ENCODE measurements at places on chromosomes 7 and 10.

- peak; percentile 74 for DNase-seq
Measured at GRCh38 chr10:133336577-133337369, at the start of gene CALY. Gene CALY (minus strand): TSS chr10:133336896. CDS start chr10:133328989, 7,907 bp downstream.

- no peak for DNase-seq
Measured at GRCh38 chr7:52843436-52843835, 192.0 kb upstream of the POM121L12 start.

- no peak for DNase-seq
Measured at GRCh38 chr10:43083764-43084163, 6.9 kb downstream of the RET start.

DNA sequence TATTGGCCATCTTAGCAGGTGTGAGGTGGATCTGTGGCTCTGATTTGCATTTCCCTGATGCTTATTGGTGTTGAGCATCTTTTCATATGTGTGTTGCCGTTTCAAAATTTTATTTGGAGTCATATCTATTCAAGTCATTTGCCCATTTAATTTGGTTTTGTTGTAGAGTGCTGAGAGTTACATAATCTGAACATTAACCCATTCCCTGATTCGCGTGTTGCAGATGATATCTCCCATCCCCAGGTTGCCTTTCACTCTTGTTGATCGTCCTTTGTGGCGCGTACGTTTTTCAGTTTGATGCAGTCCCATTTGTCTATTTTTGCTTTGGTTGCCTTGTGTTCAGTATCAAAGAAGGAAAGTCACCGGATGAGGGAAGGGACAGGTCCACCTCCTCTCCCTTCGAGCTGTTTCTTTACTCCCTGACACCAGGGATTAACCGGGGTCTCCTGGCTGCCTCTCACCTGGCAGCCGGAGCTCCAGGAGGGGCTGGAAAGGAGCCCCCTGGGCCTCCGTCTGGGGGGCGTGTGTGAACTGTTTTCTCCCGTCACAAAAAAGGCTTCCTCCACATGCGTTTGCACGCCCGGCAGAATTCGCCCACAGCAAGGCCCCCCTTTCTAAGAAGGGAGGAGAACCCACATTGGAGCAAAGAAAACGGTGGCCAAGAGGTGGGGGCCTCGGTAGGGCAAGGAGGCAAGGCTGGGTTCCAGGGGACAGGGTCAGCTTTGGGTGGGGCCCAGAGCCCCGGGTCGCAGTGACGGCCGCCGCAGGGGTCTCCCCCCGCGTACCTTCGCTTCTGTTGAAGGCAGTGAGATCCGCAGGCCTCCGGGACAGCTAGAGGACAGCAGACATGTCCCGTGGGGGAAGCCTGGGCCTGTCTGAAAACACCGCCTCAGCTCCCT lies 8.3 kb downstream of the MNX1 start:
- DNase-seq, result no peak

DNA sequence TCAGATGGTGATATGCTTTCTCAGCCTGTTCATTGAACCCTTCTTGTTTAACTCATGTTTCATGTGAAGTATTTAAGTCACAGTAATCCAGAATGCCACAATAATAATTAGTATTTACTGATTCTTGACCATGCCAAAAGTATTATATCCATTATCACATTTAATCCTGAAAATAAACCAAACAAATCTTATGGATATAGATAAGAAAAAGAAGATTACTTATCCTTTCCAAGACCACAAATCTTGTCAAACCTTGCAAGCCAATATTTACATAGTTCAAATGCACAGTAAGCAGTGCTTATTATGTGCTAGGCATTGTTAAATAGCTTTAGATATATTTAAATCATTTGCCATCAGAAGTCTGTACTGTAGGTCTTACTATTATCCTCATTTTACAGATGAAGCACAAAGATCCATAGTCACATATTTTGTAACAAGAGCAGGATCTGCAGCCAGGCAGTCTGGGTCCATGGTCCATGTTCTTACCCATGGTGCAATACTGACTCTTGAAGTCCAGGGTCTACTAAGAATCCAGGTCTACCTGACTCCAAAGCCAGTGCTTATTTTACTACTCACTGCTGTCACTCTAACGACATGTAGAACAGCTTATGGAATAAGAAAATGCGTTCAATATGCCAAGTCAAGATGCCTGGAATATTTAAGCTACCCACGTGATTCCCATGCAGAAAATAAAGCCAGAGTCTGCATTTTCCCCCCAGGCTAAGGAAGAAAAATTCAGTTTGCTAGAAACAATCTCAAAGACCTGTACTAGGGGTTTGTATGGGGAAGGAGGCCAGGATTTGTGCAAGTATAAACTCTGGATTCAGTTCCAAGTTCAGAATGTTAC lies 984.8 kb upstream of the LRRTM3 start:
- no peak for DNase-seq

DNA sequence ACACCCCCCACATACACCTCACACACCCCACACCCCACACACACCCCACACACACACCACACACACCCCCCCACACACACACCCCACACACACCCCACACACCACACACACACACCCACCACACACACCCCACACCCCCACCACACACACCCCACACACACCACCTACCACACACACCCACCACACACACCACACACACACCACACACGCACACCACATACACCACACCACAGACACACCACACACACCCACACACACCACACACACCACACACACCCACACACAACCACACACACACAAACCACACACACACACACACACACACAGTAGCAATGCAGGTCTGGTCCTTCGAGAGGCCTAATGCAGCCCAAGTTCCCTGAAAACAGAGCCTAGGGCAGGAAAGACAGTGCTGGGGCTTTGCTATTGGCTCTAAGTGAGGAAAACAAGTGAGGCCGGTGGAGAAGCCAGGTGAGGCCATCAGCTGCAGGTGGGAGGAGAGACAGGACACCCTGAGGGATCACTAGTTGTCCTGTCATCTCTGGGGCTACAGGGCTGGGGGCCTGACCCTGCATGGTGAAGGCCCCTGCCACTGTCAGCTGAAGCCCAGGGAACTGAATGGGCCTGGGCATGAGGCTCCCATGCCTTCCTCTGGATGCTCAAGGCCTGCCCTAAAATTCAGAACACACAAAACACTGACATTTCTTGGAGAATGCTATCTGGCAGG lies 92.6 kb downstream of the CYTH3 start:
- no peak for DNase-seq

DNA sequence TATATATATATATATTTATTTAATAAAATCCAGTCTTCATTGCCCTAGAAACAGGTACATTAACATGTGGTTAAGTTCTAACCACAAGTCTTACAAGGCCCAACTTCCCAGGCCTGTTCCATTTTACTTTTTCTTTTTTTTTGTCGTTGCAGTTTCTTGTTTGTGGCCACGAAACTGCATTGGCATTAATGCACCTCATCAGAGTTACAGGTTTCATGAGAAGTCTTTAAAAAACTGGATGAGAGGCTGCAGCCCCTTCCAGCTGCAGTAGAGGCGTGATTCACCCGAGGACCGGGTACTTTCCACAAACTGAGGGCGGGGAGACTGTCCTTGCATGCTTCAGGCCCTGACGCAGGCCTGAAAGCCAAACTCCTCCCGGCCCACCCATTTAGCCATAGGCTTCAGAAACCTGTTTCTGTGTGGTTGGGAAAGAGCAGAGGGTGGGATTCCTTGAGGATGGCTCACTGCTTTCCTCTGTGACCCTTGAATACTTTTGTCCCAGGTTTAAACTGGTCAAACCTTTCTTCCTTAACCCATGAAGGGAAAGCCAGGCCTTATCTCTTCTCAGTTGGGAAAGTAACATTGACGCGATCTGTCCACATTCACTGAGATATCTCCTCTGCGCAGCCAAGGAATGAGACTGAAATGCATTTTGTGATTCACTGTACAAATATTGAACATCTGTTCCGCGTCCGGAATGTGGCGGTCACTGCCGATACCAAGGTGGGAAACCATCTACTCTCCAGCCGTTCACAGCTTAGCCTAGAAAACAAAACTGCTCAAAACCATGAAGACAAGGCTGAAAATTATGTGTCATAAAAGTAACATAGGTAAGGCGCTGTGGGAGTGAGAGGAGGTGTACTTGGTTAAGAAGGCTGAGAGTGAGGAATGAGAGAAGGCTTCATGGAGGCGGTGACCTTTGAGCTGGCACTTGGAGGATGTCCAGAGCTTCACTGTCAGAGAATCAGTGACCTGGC lies 311.7 kb downstream of the GATA3 start:
- DNase-seq, result peak; percentile 32

All from activated CD8-positive, alpha-beta memory T cell treated with anti-CD3 and anti-CD28 coated beads, Interleukin-2, amount 50 U/mL, for 4 hours (primary cell).